ENCODE measurements at places on chromosomes 1 and 21.

DNA sequence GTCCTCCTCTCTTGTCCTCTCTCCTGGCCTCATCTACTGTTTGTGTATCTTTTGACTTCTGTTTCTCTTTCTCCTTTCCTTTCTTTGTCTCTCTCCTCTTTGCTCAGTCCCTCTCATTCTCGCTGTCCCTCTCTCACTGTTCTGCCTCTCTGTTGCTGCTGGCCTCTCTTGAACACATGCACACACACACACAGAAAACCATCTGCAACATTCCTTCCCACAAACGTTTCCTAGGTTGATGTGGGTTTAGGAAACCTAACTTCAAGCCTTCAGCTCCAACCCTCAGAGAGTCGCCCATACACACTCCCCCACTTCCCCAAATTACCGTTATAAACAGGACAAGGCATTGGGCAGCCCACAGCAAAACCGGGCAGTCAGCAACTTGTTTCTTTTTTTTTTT is 10.9 kb upstream of the SSBP3 start:
- no peak for DNase-seq

GRCh38 chr1:238487931-238488330 is 597.2 kb upstream of the ZP4 start:
- DNase-seq: no peak

DNA sequence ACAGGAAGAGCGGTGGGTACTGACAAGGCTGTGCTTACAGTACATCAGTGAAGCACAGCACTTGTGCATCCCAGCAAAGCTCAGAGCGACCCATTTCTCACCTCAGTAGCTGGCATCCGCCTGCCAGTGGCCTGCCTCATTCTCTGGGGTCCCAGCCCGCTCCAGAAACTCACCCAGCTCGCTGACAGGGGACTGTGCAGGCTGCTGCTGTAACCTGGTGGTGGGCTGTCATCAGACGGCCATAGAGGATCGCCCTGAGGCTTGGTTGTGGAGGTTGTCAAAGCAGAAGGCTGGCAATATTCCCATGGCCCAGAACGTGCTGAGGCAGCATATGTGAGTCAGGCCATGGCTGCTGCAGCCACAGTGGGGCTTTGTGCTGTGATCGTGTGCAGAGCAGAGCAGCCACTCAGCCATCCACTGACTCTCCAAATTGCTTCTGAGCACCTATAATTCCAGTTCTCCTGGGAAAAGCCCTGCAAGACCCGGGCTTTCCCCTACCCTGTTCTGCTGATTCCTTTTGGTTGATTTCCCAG is 13.6 kb upstream of the GPR137B start:
- DNase-seq: no peak

DNA sequence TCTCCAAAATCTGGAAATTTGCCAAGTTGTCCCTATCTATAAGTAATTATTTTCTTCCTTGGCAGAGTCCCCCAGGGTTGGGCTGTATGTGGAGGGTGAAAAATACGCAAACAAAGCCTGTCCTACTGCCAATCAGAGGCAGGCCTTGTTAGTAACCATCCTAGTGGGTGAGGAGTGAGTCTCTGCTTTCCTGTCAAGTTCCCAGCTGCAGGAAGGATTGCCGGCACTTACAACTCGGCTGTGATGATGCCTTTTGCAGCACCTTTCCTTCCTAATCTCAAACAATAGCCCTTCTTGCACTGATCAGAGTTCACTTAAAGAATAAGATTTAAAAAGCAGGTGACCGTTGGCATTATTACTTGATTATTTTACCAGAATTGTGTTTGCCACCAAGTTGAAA is 31.3 kb upstream of the FGGY start:
- no peak for DNase-seq

GRCh38 chr1:228333739-228334115 is 72.9 kb downstream of the TRIM11 start:
- DNase-seq: no peak

- no peak for DNase-seq
Observed at GRCh38 chr1:58443986-58444868, 102.3 kb downstream of the OMA1 start.

- no peak for DNase-seq
Observed at GRCh38 chr1:152983234-152983633, 647 bp upstream of the SPRR1A start.

- no peak for DNase-seq
Observed at GRCh38 chr1:41289196-41289595, 47.1 kb upstream of the SCMH1 start.

GRCh38 chr1:98299313-98299712 is 362.2 kb upstream of the SNX7 start:
- DNase-seq: no peak

DNA sequence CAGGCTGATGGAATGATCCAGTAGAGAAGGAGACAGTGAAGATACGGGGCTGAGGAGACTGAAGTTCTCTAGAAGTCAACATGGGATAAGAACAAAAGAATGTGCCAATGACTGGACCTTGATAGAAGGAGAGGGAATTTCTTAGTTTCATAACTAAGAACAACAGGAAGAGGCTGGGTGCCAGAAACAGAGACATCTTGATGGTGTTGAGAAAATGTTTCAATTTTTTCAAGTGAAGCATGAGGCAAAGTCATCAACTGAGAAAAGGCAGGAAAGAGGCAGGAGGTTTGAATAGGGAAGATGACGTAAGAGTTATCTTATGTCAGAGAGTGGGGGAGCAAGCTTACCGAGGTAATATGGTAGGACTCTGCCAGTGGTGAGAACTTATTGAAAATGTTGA is 80.1 kb downstream of the SPAG17 start:
- DNase-seq: no peak

DNA sequence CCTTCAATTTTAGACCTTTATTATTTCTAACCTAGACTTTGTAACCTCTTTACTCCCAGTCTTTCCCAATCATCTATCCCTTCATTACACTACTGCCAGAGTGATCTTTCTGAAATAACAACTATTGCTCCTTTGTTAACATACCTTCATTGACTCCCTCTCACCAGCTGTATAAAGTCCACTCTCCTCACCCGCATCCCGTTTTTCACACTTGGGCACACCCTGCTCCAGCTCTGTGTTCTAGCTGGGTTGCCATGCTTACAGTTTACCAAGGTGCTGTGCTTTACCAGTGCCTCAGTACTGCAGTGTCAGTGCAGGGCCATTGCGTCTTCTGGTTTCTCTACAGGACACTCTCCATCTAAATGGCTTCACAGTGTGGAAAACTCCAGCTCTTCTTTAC is 148.2 kb downstream of the NFIA start:
- no peak for DNase-seq

- DNase-seq: no peak
Observed at GRCh38 chr1:216846339-216846738, 123.1 kb upstream of the ESRRG start.

DNA sequence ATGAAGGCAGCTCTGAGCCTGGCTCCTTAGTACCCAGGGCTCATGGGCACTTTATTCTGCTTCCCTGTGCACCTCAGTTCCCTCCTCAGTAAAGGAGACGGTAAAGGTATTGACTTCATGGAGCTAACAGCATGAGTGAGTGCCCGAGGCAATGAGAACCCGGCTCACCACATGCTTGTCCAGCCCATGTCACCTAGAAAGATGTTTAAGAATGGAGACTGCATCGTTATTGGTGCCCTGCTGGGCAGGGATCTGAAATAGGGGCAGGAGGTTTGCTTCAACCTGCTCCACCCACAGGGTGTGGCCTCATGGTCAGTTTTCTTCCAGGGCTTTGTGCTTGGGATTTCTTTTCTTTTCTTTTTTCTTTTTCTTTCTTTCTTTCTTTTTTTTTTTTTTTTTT is 7.0 kb upstream of the KCNE1 start:
- no peak for DNase-seq

DNA sequence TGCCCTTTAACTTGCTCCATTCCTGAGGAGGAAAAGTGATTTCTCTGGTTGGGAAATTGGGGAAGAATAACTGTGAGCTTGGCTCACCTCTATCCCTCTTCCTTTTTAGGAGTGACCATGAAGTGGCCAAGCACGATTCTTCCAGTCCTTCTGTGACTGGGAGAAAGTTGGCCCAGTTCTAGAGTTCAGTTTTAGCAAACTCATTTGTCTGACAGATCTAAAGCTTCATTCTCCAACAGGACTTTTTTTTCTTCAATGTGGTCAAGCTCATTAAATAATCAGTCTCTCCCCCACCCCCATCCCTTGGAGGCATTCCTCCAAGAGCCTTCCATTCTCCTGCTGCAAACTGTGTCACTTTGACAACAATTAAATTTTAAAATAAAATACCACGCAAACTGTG is 6.4 kb upstream of the AGL start:
- no peak for DNase-seq

DNA sequence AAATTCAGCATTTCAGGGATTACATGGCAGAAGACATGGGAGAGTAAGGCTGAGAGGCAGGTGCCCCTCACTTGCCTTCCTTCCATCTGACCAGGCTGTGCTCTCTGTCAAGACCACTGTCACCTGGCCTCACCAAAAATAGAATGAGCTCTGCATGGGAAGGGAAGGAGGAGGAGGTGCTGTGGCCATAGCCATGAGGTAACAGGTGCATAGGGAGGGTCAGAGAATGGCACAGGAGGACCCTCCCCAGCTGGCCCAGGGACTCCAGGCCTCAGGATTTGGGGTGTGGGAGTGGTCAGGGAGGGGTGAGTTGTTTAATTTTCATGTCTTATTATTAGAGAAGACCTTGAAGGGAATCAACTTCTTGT is 192.3 kb downstream of the FCRL5 start:
- DNase-seq: no peak

DNA sequence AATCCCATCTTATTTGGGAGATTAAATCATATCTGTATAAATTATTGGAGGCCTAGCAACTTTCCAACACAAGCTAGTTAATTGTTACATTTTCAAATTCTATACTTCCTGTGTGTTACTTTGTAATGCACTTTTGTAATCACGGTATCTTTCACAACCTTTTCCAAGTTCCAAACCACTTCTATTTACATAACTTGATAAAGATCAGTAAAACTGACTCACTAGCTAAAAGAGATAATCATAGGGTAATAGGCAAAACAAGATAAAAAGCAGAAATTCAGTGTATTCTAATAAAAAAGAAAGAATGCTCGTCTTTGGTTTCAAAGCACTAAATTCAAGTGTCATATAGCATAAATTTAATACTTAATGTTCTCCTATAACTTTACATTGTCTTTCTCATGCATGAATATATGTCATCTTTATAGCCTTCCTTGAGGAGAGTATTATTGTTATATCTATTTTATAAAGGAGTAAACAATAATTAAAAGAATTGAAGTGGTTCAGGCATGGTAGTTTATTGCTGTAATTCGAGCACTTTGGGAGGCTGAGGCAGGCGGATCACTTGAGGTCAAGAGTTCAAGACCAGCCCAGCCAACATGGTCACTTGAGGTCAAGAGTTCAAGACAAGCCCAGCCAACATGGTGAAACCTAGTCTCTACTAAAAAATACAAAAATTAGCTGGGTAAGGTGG is 66.4 kb downstream of the RGS13 start:
- no peak for DNase-seq

- no peak for DNase-seq
Observed at GRCh38 chr1:51100264-51100880, 1.7 kb upstream of the C1orf185 start.

DNA sequence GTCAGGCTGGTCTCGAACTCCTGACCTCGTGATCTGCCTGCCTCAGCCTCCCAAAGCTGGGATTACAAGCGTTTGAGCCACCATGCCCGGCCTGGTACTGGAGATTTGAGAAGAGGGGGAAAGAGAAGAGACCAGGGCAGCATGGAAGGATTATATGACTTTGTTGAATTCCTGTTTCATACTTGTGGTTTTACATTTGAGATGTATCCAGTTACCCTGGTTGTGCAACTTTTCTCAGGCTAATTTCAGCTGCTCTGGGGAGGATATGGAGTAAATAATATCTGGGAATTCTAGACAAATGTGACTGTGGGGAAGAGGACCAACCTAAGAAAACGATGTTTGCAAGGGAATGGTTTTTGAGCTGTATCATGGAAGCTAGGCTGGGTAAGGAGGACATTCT is 89.5 kb upstream of the GREM2 start:
- DNase-seq: no peak

- no peak for DNase-seq
Observed at GRCh38 chr1:46535063-46535462, 16.4 kb downstream of the KNCN start.

GRCh38 chr1:218495931-218496330 is 150.8 kb downstream of the TGFB2 start:
- no peak for DNase-seq

- no peak for DNase-seq
Observed at GRCh38 chr1:9312168-9312720, 19.6 kb downstream of the SPSB1 start.

DNA sequence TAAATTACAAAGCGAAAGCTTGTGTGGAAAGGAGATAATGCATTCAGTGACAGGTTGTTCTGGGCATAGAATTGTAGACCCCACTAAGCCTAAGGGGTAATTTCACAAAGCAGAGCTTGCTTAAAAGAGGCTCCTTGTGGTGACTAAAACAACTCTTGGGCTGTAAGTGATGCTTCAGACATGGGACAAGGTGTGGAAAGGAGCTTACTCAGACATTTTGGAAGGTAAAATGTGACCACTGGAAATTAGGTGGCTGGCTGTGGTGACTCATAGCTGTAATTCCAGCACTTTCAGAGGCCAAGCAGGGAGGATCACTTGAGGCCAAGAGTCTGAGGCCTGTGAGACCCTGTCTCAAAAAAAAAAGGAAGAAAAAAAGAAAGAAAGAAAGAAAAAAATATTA is 51.1 kb upstream of the LRRC8C start:
- DNase-seq: no peak

DNA sequence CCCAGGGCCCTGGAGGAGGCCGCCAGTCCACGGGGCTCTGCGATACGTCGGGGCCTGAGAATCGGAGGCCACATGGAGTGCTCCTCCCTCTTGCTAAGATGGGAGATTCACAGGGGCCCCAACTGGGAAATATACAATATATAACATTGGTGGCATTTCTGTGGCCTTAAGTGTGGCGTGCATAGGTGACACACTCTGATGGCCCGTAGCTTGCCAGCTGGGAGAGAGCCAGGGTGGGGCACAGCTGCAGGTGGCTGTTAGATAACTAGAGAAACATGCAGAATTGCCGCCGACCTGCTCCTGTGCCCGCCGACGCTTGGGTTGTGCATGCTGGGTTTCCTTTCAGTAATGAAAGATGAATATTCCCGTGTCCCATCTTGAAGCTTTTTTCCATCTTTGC is 30.1 kb downstream of the UMODL1 start:
- DNase-seq: no peak

DNA sequence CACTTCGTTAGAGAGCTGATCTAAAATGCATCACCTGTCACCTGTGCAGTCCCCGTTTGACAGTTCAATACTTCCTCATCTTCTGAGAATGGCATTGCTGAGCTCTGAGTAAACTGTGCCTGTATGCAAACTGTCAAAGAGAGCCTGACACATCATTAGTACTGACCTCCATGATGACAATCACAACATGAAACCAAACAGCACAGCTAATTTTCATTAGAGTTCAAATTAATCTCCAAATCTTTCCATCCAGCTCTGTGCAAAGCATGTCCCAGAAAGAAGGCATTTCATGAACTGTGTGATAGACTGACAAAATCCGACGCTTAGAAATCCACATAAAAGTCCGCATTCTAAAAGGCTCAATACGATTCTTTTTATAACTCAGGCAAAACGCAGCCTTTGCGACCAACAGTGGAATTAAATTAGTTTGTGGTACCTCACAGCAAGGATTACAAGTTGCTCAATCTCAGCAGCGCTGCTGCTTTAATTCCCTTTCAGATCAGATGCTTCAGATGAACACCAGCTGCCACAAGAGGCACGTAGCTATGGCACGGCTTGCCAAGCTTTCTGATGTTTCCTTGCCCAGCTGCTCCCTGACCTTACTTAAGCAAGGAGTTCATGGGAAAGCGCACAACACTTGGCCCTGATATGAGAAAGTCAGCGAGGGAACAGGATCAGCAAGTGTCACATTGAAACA is 765.5 kb upstream of the PRMT6 start:
- DNase-seq: no peak

All from DMS 273 treated with DMSO at 0.1 percent for 48 hours (cell line).